ENCODE measurements at places on chromosomes 3 and 15.

DNA sequence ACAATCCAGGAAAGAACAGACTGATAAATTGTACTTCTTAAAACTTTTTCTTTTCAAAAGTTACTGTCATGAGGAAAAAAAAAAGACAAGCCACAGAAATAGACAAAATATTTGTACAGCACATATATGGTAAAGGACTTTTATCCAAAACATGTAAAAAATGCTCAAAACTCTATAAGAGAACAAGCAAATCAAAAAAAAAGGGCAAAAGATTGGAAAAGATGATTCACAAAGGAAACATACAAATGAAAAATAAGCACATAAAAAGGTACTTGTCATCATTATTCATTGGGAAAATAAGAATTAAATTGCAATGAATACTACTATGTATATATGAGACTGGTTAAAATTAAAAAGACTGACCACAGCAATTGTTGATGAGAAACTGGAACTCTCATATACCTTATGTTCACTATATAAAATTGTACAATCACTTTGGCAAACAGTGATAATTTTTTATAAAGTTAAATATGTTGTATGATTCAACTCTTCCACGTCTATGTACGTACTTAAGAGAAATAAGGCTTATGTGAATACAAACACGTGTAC is 39.7 kb downstream of the DIPK2A start:
- DNase-seq: no peak

DNA sequence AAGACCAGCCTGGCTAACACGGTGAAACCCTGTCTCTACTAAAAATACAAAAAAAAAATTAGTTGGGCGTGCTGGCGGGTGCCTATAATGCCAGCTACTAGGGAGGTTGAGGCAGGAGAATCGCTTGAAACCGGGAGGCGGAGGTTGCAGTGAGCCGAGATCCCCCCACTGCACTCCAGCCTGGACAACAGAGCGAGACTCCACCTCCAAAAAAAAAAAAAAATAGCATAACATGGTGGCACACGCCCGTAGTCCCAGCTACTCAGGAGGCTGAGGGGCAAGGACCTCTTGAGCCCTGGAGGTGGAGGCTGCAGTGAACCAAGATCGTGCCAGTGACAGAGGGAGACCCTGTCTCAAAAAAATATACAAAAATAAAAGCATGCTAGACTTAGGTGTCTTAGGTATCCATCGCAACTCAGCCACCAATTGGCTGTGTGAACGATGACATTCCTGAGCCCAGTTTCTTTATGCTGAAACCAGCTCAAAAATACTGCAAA is 6.2 kb downstream of the PLCH1 start:
- no peak for DNase-seq

GRCh38 chr3:121961283-121961682 is 60.8 kb downstream of the ILDR1 start:
- no peak for DNase-seq

GRCh38 chr15:85527895-85528294 is 147.5 kb downstream of the AKAP13 start:
- DNase-seq: peak; percentile 48

GRCh38 chr3:40302784-40303183 is 6.7 kb upstream of the EIF1B start:
- DNase-seq: no peak

DNA sequence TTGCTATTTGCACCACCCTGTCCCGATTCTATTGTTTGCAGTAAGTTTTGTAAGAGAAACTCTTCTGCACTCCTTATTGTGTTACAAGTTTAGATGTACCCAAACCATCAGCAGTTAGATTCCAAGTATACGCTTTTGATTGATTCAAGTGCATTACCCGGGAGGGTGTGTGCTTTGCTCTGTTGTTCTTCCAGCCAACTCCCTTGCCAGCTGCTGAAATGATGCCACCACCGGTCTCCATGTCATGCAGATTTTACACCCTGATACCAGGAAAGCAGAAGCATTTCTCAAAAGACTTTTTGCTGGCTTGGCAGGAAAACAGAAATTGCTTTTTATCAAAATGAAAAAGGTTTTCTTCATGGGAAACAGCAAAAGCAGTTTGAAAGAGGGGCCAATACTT is 1006.6 kb upstream of the CFAP20DC start:
- DNase-seq: no peak

DNA sequence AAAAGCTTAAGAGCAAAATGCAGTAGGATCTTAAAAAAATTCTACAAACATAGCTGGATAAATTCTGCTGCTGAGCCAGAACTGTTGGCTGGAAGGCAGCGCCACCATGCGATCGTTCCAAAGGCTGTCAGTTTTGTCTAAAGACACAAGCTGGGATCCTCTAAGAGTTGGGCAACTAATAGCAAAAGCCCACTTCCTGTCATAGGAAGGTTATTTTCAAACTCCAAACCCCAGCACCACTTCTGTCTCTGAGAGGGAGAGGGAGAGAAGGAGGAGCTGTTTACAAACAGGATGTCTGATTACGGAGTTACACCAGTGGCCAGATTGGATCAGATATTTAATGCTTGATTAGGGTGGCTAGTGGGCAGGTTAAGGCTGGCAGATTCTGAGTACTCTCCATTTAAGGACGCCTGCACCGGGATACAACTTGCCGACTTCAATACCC is 44.0 kb downstream of the EIF4E3 start:
- no peak for DNase-seq

DNA sequence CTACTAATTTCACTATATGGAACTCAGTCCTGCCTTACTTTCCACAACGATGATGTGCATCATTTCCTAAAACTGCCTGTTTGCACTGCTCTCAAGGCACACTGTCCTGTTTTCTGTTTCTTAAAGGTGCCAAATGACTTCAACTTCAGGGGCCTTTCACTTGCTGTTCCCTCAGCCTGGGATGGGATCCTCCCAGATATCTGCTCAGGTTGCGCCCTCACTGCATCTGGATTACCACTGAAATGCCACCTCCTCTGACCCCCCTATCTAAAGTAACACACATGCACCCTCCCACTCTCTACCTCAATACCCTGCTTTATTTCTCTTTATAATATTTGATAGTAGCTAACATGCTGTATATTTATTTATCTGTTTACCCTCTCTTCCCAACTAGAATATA is 123.8 kb upstream of the CMC1 start:
- no peak for DNase-seq

- DNase-seq: no peak
These were observed 31.5 kb upstream of the LAMP3 start for GRCh38 chr3:183193762-183194689.

DNA sequence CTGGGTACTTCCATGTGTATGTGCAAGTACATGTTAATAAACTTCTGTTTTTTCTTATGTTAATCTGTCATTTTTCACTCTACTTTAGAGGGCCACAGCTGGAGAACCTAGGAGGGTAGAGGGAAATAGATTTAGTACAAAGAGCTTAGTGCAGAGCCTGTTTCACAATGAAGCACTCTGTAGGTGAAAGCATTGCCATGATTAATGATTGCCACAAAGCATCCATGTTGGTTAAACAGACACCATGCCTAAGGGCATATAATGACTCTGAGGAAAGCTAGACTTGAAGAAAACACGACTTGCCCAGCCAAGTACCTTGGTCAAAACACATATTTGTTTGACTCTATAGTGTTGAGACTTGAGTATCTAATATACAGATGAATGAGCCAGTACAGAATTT is 338.4 kb downstream of the FHIT start:
- no peak for DNase-seq

DNA sequence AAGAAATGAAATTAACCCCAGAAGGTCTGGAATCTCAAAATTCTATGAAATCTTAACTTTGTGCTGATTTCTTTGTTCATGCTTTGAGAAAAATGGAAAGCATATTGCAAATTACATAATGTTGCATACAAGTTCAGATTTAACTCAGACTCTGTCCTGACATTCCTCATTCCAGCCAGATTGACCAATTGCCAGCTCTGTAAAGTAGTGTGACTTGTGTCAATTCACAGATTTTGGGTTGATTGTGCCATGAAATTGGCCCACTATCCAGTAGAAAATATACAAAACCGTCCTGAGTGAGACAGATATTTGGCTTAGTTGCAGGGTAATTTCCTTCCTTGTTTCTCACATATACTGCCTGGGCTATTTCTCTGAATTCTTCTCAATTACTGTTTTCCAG is 1312.6 kb downstream of the ROBO1 start:
- no peak for DNase-seq

GRCh38 chr15:61118885-61119284 is 110.2 kb downstream of the RORA start:
- DNase-seq: no peak

GRCh38 chr3:23668430-23668904 is 137.3 kb upstream of the UBE2E1 start:
- DNase-seq: no peak

DNA sequence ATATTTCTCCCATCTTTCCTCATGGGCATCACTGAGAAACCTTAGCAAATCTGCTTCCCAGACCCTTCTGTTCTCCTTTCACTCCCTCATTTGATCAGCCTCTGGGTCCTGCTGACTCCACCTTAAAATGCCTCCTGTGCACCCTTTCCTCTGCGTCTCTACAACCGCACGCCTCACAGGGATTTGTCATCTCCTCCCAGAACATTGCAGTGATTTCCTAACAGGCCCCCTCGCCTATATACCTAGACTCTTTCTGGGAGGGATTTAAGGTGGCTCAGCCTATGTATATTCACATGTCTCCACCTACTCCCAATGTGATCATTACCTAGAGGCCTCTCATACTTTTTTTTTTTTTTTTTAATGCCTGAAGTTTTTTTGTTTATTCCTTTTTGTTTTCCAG is 69.2 kb downstream of the LIPC start:
- DNase-seq: no peak

Data from left renal pelvis (tissue), 4 donors.